Activated naive CD4-positive, alpha-beta T cell (primary cell): ENCODE measurements at places on chromosomes 5 and 9.

DNA sequence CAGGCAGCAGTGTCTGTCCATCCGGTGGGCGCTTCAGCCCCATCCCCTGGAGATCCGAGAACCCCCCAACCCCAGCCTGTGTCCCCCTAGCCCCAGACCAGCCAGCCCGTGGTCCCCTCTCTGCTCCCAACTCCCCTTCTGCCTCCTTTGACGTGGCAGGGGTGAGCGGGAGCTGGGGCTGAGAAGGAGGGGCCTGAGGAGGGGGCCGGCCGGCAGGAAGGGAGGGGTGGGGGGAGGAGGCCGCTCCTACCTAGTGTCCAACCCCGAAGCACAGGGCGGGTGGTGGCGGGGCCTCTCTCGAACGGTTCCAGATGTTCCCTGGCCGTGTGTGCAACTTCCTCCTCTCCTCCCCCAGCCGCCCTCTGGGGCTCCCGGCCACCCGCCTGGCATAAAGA is 31.0 kb downstream of the GOLGA2 start:
- DNase-seq = no peak

- DNase-seq = no peak
Measured at GRCh38 chr9:9920425-9921060, 692.3 kb downstream of the PTPRD start.

DNA sequence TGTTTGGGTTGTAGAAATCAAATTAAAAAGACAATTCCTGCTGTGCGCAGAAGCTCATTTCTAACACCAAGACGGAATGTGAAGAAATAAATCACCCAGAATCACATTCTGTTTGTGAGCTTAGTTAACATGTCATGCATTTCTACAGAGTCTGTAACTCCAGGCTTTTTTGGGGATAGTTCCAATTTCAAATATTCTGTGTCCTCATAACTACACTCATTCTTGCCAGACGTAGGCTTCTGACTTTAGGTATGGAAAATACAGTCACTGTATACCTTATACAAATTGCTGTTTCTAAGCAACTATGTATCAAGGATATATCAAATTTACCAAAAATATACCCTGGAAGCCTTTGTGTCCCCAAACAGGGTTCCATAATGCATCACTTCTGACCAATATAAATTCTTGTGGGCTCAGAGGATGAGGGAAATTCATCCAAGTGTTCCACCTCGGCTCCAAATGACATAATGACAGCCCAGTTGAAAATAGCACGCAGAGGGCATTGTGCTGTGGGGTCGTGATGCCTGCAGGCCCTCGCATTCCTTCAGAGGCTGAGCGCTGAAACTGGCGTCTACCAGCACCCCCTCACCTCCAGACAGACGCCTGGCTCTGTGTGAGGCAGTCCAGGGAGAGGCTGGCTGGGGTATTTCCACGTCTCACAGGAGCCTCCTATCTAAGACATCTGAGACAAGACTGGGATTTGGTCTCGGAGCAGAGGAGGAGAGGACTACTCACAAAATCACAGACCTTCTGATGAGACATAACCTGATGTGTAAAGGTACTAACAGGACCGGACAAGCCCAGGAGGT is 79.8 kb downstream of the KLF4 start:
- no peak for DNase-seq

- no peak for DNase-seq
Measured at GRCh38 chr9:75447281-75447680, 359.0 kb downstream of the OSTF1 start.

GRCh38 chr5:172412724-172413286 is 41.5 kb downstream of the SH3PXD2B start:
- no peak for DNase-seq
